Neural progenitor cell (in vitro differentiated cells): ENCODE measurements at places on chromosomes 5 and 9. TPM values are rescaled to one million over a fixed set of nuclear protein-coding genes. Genes with fewer than 3 reads are reported as not detected.

The TMEM171 gene
- total RNA-seq = not detected in 2 replicates

The CFAP77 gene
- total RNA-seq = 1.8 and 3.6 TPM in 2 replicates

The SNX18 gene
- 17.9 and 20.0 TPM in 2 replicates for total RNA-seq

GRCh38 chr5:160023007-160023907 is 14.3 kb downstream of the TTC1 start:
- no peaks in the 10 kb centered on the region for H3K27me3 ChIP-seq
- H3K36me3 ChIP-seq = no peaks in the 10 kb centered on the region
- H3K27ac ChIP-seq = no peak overlapping the region
- no peak overlapping the region for H3K4me3 ChIP-seq
- DNase-seq = no peak

DNA sequence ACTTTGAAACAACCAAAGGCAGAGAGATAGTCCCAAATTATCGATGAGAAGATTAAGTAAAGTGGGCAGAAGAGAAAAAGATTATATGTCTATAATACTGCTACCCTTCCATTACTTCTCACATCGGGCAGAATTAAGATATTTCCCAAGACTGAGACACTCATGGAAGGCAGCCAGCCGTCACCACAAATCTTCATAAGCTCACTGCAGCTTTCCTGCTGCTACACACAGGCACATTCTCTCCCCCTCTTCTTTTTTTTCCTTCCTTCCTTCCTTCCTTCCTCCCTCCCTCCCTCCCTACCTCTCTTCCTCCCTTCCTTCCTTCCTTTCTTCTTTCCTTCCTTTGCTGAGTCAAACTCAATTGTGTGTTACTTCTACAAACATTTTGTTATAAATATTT is 58.7 kb upstream of the SPATA31C2 start:
- no peaks in the 10 kb centered on the region for H3K4me1 ChIP-seq
- H3K36me3 ChIP-seq = no peaks in the 10 kb centered on the region
- H3K27me3 ChIP-seq = no peaks in the 10 kb centered on the region
- H3K4me3 ChIP-seq = no peak overlapping the region

GRCh38 chr9:91896097-91896496 is 53.9 kb downstream of the ROR2 start:
- H3K27me3 ChIP-seq = no peaks in the 10 kb centered on the region
- no peak overlapping the region for H3K4me3 ChIP-seq
- peak overlapping the region; percentile 25 for H3K27ac ChIP-seq

DNA sequence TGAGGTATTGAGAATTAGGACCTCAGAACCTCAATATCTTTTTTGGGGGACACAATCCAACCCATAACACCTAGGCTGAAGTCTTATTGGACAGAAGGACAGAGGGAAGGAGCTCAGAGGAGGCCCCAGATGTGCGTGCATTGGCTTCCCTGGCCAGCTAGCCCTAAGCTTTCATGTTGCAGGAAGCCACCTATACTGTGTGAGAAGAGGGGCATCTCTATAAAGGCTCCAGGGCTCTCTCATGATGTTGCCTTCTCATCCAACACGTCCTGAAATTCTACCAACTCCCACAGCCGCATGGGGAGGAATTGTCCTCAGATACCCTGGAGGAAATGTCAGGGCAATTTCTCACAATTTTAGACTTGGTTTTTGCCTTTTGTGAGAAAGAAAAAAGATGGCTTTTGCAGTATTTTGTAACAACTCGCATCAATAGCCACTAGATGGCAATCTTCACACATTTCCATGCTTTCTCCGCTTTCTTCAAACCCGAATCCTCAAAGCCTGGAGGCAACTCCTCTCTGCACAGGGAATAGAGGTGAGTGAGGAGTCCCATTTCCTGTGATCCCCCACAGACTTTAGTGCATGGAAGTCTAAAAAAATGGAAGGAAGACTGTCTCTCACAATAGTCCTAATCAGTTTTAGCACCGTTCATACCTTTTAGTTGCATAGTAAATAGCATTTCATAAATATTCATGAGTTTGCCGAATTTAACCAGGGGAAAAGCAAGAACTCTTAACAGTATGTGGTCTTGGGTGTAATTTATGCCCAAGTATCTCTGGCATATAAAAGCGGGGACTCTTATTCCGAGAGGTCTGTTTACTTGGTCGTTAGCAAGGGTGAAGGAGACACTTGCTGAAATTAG is 7.4 kb upstream of the PPP3R2 start:
- no peak overlapping the region for H3K4me3 ChIP-seq
- no peaks in the 10 kb centered on the region for H3K36me3 ChIP-seq
- no peaks in the 10 kb centered on the region for H3K4me1 ChIP-seq
- H3K27me3 ChIP-seq = no peaks in the 10 kb centered on the region
- H3K27ac ChIP-seq = no peak overlapping the region
- DNase-seq = peak; percentile 72

GRCh38 chr5:32027717-32028458 is 146.2 kb downstream of the GOLPH3 start:
- H3K4me3 ChIP-seq = no peak overlapping the region
- peaks cover 14% of the 10 kb centered on the region for H3K4me1 ChIP-seq
- no peaks in the 10 kb centered on the region for H3K36me3 ChIP-seq
- no peaks in the 10 kb centered on the region for H3K27me3 ChIP-seq
- peak overlapping the region; percentile 53 for H3K27ac ChIP-seq
- DNase-seq = peak; percentile 81

DNA sequence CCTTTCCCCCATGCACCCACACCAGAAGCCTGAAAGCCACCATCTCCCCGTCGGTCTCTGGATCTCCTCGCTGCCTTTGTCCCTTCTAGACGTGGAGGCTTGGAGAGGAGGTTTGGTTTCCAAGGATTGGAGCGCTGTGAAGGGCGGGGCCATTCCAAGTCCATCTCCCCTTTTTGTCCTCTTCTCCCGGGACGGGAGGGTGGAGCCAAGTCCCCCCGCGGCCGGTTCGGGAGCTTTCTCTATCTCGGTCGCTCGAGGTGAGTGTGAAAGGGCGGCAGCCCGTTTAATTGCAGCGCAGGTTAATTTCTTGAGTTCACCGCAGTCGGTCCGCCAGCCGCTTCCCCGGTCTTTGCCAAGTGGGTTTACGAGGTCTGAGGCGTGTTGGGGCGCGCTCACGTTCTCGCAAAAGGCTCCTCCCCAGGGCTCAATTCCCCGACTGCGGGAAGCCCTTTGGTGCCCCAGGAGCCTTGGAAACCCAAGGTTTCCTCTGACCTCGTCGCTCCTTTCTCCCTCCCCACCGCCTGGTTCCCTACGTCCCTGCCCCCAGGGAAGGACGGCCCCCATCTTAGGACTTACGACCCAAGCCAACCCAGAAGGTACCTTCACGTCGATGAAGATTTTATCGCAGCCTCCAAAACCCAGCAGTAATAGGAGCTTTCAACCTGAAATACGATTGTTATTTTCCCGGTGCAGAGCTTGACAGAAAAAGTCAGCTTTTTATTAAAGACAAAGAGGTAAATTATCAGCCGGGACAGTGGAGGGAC is 2.8 kb upstream of the ZNF462 start:
- DNase-seq = peak; percentile 85
- H3K4me1 ChIP-seq = peaks cover 16% of the 10 kb centered on the region
- peak overlapping the region; percentile 90 for H3K27ac ChIP-seq
- H3K36me3 ChIP-seq = no peaks in the 10 kb centered on the region
- peak overlapping the region; percentile 90 for H3K4me3 ChIP-seq

The ARSI gene
- 4.2 and 13.1 TPM in 2 replicates for total RNA-seq

- no peaks in the 10 kb centered on the region for H3K36me3 ChIP-seq
- no peak overlapping the region for H3K27ac ChIP-seq
- peaks cover 14% of the 10 kb centered on the region for H3K4me1 ChIP-seq
- no peak overlapping the region for H3K4me3 ChIP-seq
- DNase-seq = peak; percentile 19
These were observed 394.4 kb upstream of the ZNF608 start for GRCh38 chr5:125140855-125141254.
